Articular chondrocyte of knee joint (primary cell): ENCODE measurements at places on chromosomes 3 and 15. TPM values are rescaled to one million over a fixed set of nuclear protein-coding genes. Genes with fewer than 3 reads are reported as not detected.

Gene RNF7
- total RNA-seq, result 53.6 and 57.7 TPM in 2 replicates

Gene GABRR3
- total RNA-seq, result not detected in 2 replicates

Gene MME
- total RNA-seq, result 2.7 and 26.5 TPM in 2 replicates

Gene PRSS50
- total RNA-seq, result under 0.01 TPM in 1 of 2 replicates, not detected in the other

Gene ZNF445
- total RNA-seq, result 9.8 and 10.2 TPM in 2 replicates

Gene PIGX
- total RNA-seq, result 36.8 and 39.2 TPM in 2 replicates

Gene AP3B2
- total RNA-seq, result 1.0 and 1.4 TPM in 2 replicates

Gene METTL6
- total RNA-seq, result 31.9 and 35.1 TPM in 2 replicates

Gene CORO2B
- total RNA-seq, result 5.9 and 6.1 TPM in 2 replicates

Gene ZNF280D
- 83.9 and 84.5 TPM in 2 replicates for total RNA-seq

Gene HRG
- total RNA-seq, result not detected in 2 replicates

Gene RARRES1
- total RNA-seq, result 6.7 and 25.9 TPM in 2 replicates

Gene FBXW12
- not detected in 2 replicates for total RNA-seq

Gene PSTPIP1
- total RNA-seq, result 10.1 and 10.2 TPM in 2 replicates

Gene ALDH1L1
- total RNA-seq, result under 0.01 TPM in 2 replicates

Gene RASL12
- total RNA-seq, result 0.52 and 0.76 TPM in 2 replicates

Gene TRH
- 0.11 and 0.13 TPM in 2 replicates for total RNA-seq

Gene FGF12
- not detected in 2 replicates for total RNA-seq

Gene FGD5
- 11.7 and 19.5 TPM in 2 replicates for total RNA-seq

Gene ATP13A5
- not detected in 2 replicates for total RNA-seq

Gene FES
- total RNA-seq, result 26.1 and 27.6 TPM in 2 replicates

Gene MESP2
- total RNA-seq, result 0.32 and 0.78 TPM in 2 replicates

Gene SAMMSON
- total RNA-seq, result not detected in 2 replicates

Gene CSPG5
- total RNA-seq, result 0.11 and 0.13 TPM in 2 replicates

Gene SLC22A14
- total RNA-seq, result 0.32 and 0.52 TPM in 2 replicates

Gene GNAT1
- not detected in 2 replicates for total RNA-seq

Gene PGBD4
- total RNA-seq, result 2.1 TPM in 2 replicates

Gene LDHAL6B
- not detected in 2 replicates for total RNA-seq

Gene GOLGA8J
- total RNA-seq, result 0.22 and 0.52 TPM in 2 replicates

Gene CDHR4
- 0.13 TPM in 1 of 2 replicates, not detected in the other for total RNA-seq

Gene CNTN4
- total RNA-seq, result not detected in 2 replicates

Gene EPHA3
- total RNA-seq, result 0.26 and 0.54 TPM in 2 replicates

Gene DUOX1
- total RNA-seq, result under 0.01 and 0.13 TPM in 2 replicates

Gene LNP1
- 4.7 and 5.1 TPM in 2 replicates for total RNA-seq

Gene ROPN1
- 0.22 TPM in 1 of 2 replicates, not detected in the other for total RNA-seq

Gene GXYLT2
- total RNA-seq, result 49.0 and 51.0 TPM in 2 replicates

Gene EFCC1
- under 0.01 TPM in 1 of 2 replicates, not detected in the other for total RNA-seq

Gene ISLR
- 250 and 302 TPM in 2 replicates for total RNA-seq

Gene ARNT2
- 18.3 and 21.4 TPM in 2 replicates for total RNA-seq

Gene FYCO1
- 26.7 and 32.1 TPM in 2 replicates for total RNA-seq

Gene LINGO1
- 0.11 and 0.13 TPM in 2 replicates for total RNA-seq

Gene HDC
- not detected in 2 replicates for total RNA-seq

Gene KCNMB3
- 1.3 and 2.9 TPM in 2 replicates for total RNA-seq

Gene FILIP1L
- 7.8 and 13.0 TPM in 2 replicates for total RNA-seq

Gene C3orf62
- 2.4 and 2.5 TPM in 2 replicates for total RNA-seq

Gene FANCD2OS
- total RNA-seq, result not detected in 2 replicates

Gene DGKG
- 7.0 and 7.3 TPM in 2 replicates for total RNA-seq

Gene IL17RD
- 4.2 and 5.4 TPM in 2 replicates for total RNA-seq

Gene VPS8
- total RNA-seq, result 84.4 and 92.6 TPM in 2 replicates
